Peyer's patch (tissue), 4 donors: ENCODE measurements at places on chromosomes 16 and 17.
A peak's percentile ranks its signal among the peaks of the same experiment; 100 is the strongest.

- no peak for DNase-seq
Measured at GRCh38 chr16:88550246-88550661, 19.9 kb upstream of the ZC3H18 start.

DNA sequence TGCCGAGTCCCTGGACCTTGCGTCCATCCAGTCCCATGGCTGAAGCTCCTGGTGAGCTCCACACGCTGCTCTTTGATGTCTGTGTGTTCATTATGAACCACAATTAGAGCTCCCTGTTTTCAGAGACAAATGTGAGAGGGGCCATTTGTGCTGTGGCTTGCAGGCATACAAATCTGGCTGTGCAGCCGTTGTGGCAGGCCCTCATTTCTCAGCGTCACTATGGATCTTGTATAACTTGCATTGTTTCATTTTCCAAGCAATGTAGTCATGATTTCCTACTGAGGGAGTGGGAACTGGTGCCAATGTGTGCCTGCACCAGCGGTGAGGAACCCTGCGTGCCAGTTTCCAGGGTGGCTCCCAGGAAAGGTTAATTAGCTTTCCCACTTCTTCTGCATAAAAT, 542.6 kb downstream of the TMEM114 start:
- DNase-seq, result no peak

- DNase-seq, result no peak
Measured at GRCh38 chr17:12242345-12242954, 221.8 kb downstream of the MAP2K4 start.

DNA sequence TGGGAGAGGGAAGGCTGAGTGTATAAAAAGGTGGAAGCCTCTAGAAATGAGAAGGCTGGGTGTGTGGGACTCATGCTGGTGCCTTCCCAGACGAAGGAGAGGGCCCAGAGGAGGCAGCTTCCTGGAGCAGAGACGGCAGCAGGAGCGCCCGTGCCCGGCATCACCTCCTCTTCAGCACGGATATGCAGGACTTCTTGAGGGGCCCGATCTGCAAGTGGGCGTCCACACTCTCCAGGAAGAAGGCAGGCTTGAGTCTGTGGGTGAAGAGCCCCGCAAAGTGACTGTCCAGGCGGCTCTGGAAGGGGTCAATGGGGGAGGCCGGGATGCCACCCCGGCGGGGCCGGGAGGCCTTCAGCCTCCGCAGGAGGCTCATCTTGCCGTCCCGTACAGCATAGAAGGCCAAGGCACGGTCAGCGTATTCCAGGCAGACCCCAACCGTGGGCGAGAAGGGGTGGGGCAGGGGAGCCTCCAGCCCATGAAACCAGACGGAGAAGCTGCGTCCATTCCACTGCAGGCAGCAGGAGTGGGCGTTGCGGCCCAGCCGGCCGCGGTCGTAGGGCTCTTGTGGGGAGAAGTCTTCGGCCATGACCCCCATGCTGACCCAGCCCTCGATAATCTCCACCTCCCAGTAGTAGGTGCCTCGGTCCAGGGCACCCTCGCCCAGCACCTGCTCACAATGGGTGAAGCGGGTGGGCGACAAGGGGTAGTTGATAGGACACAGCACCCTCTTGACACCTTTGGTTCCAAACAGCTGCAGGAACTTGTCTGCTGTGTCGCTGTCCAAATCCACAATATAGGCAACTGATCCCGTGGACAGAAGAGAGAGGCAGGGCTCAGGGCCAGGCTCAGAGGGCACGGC, 3.8 kb downstream of the TRIM47 start:
- DNase-seq, result no peak

DNA sequence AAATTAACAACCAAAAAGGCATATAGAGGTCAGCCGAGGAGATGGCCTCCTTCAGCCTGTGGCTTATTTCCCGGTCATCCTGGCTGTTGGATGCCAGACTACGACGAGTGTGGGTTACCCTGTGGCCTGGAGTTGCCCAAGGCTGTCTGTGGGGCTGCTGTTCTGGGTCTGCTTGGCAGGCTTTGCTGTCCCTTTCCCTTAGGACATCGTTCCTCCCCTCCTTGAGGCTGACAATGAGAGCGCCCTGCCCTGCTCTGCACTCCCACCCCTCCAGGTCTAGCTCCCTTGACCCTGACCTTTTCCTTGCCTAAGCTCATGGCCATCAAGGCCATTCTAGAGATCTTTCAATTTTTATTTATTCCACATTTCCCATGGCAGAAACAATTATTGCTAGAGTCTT, 1.9 kb upstream of the CBFB start:
- peak; percentile 39 for DNase-seq

- DNase-seq, result no peak
Measured at GRCh38 chr17:60904582-60904981, 226.9 kb downstream of the BCAS3 start.

DNA sequence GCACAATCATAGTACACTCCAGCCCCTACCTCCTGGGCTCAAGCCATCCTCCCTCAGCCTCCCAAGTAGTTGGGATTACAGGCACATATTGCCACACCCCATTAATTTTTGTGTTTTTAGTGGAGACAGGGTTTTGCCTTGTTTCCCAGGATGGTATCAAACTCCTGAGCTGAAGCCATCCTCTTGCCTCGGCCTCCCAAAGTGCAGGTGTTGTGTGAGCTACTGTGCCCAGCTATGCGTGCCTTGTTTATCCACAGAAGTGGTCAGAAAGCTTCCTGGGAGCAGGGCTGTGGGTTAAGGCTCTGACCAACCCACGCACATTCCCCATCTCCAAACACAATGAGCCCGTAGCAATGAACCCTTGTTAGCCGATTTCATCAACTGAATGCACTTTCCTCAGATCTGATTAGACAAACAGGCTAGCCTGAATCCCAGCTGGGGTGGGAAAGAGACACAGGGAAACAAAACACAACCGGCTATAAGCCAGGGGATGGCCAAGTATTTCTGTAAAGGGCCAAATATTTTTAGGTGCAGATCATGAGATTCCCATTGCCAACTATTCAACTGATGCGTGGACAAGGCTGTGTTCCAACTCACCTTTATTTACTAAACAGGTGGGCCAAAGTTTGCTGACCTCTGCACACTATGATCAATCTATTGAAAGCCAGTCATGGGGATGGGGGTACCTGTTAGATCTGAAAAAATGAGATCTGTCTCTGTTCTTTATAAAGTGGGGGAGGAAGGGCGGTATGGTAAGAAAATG, 193.6 kb downstream of the CPPED1 start:
- no peak for DNase-seq

GRCh38 chr16:74749291-74750055, 25.1 kb downstream of the FA2H start:
- DNase-seq, result peak; percentile 30

GRCh38 chr16:73978407-73978784, 318.2 kb upstream of the PSMD7 start:
- DNase-seq, result no peak

GRCh38 chr16:83803811-83804210, 4.0 kb upstream of the HSBP1 start:
- no peak for DNase-seq
